ENCODE measurements at places on chromosomes 6 and 20.

- DNase-seq, result no peak
Observed at GRCh38 chr6:4010689-4011090, 68.2 kb downstream of the FAM217A start.

DNA sequence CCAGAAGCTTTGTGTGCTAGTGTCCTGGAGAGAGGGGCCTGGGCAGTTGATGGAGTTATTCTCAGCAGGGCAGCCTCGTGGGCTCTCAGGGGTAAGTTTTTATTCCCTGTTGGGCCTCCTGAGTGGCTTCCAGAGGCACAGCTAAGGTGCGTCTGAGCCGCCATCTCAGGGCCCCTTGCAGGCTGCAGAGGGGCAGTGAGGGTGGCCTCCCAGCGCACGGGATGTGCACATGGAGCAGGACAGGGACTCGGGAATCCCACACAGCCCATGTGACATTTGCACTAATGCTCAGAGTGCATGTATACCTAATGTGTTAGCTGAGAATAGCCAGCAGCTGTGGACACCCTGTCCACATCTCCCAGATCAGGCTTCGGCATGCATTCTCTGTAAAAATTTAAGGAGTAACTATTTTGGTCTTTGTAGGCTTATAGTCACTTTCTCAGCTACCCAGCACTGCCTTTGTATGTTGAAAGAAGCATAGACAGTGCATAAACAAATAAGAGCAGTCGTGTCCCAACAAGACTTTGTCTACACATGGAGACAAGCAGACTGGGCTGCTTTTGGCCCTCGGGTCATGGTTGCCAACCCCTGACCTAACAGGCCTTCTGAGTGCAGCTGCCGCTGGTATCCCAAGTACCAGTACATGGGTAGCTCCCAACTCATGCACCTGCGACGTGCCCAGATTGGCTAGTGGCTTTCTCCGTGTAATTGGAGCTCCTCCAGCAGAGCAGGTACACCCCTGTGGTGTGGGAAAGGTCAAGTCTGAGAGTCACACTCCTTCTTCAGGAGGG, 18.6 kb upstream of the CST9L start:
- DNase-seq, result no peak

GRCh38 chr20:53609491-53610445, 16.1 kb upstream of the ZNF217 start:
- peak; percentile 73 for DNase-seq

GRCh38 chr20:50689864-50690649, 1.3 kb downstream of the RIPOR3 start:
- no peak for DNase-seq

- no peak for DNase-seq
Observed at GRCh38 chr6:116451916-116452315, 9.3 kb upstream of the CALHM6 start.

- DNase-seq, result no peak
Observed at GRCh38 chr20:35085477-35086225, 7.0 kb downstream of the TRPC4AP start.

DNA sequence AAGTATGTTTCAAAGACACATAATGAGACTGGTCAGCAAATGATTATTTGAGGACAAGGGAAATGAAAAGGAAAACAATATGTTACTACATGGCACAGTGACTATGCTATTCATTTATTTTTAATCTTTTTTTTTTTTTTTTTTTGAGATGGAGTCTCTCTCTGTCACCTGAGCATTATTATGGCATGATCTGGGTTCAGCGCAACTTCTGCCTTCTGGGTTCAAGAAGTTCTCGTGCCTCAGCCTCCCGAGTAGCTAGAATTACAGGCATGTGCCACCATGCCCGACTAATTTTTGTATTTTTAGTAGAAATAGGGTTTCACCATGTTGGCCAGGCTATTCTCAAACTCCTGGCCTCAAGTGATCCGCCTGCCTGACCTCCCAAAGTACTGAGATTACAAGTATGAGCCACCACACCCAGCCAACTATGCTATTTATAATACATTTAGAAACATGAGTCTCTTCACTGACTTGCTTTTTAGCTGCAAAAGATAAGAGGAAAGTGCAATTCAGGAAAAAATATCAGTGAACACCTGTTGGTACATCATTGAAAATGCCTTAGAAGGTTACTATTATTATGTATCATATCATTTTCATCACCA, 3.4 kb downstream of the CALHM4 start:
- no peak for DNase-seq

GRCh38 chr20:25187220-25187619, 8.3 kb upstream of the ENTPD6 start:
- DNase-seq, result peak; percentile 12

- peak; percentile 93 for DNase-seq
Observed at GRCh38 chr20:50039706-50040431, 57.1 kb downstream of the SNAI1 start.

DNA sequence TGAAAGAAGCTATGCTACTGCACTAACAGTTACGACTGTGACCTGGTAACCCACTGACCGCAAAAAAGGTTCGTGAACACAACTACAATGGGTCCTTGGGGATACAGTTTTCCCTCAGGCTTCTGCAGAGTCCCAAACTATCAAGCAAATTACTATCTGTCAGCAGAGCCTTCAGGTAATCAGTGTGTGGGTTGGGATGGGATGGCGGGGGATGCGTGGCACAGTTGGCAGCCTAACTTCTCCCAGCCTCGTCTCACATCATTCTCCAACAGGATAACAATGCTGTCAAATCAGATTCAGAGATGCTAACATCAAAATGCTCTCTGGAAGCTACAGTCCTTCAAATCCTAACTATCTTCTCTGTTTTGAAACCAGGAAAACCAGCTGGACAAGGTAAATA, 102.3 kb downstream of the EPM2A start:
- DNase-seq, result no peak

- DNase-seq, result no peak
Observed at GRCh38 chr20:22630701-22631100, 46.3 kb upstream of the FOXA2 start.

GRCh38 chr20:4169360-4170190, 154.2 kb upstream of the RNF24 start:
- DNase-seq, result no peak

- no peak for DNase-seq
Observed at GRCh38 chr6:20539387-20539786, 5.1 kb downstream of the CDKAL1 start.

DNA sequence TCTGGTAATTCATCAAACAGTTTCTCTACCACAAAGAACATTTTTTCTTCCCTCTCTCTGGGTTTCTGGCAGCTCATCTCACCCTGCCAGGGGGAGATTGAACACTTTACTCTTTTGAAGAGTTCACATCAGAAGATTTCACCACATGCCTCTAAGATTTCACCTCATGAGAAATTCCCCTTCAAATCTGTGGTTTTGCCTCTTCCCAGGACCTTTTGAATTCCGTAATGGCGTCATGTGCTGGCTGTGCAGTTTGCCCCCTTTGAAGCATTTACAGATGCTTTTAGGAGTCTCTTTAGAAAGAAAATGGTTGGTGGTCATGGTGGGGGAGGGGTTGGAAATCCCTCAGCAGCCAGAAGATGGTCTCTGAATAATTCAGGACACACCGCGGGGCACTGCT, 486.1 kb downstream of the QKI start:
- DNase-seq, result no peak

DNA sequence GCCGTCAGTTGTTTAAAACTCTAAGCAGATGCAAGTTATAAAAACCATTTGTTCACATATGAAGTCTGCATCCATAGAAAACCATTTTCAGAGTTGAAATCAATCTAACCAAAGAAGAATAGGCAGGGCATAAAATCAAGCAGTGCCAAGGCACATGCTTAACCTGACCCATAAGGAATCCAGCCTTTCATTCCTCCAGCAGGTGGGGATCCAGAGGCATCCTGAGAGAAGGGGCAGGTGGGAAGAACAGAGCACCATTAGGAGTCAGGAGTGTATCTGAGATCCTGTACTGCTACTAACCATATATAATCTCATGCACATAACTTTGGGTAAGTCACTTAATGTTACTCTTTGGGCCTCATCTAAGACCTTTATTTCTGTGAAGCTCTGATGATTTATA, 29.4 kb upstream of the FOXO3 start:
- no peak for DNase-seq

GRCh38 chr20:43821795-43822194, 92.9 kb upstream of the TOX2 start:
- no peak for DNase-seq

GRCh38 chr6:71419217-71420094, 130.8 kb downstream of the OGFRL1 start:
- DNase-seq, result peak; percentile 58

DNA sequence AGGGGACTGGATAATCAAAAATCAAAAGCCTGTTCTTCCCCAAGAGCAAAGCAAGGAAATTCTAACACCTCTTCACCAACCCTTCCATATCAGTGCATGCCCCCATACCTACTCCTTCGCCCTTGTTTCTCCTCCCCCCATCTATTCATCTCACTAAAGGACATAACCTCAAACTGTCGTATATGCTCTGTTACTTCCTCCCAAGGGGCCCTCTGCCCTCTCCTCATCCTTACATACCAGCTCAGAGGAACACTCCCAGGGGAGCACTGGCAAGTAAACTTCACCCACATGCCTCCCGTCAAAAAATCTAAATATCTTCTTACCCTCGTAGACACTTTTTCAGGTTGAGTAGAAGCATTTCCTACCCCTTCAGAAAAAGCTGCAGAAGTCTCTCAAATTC, 9.4 kb upstream of the ADTRP start:
- DNase-seq, result no peak

- peak; percentile 76 for DNase-seq
Observed at GRCh38 chr20:9359561-9360308, 154.7 kb upstream of the LAMP5 start.

- no peak for DNase-seq
Observed at GRCh38 chr20:19554666-19555065, 203.4 kb upstream of the RIN2 start.

All from ELF-1 (cell line).